Globus pallidus (tissue), 1 donor: ENCODE measurements at places on chromosomes 1 and 21.

- DNase-seq = no peak
Observed at GRCh38 chr21:32483293-32483595, 70.7 kb downstream of the EVA1C start.

GRCh38 chr1:51313961-51314777 is 16.2 kb downstream of the TTC39A start:
- DNase-seq = no peak

DNA sequence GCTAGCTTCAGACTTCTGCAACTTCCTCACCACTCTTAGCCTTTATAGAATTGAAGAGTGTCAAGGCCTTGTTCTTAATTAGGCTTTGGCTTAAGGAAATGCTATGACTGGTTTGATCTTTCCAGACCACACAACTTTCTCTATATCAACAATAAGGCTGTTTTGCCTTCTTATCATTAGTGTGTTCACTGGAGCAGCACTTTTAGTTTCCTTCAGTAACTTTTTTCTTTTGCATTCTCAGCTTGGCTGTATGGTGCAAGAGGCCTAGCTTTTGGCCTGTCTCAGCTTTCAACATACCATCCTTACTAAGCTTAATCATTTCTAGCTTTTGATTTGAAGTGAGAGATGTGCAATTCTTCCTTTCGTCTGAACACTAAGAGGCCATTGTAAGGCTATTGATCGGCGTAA is 8.6 kb downstream of the PRKACB start:
- DNase-seq = no peak

DNA sequence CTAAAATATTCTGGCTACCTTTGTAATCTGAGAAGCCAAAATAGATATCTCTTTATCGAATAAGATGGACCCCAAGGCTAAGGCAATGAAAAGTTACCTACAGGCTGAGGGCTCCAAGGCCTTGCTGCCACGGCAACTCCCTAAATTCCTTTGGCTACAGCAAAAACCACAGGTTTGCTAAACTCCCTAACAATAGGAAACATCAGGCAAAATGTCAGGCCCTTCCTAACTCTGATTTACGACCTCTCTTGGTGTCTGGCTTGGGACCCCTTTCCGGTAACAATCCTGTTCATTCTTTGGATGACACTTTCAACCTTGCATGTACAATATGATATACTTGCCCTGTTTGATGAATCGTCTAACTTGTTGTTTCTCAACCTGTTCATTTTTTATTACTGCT is 11.3 kb upstream of the OR2T8 start:
- DNase-seq = no peak

- DNase-seq = no peak
Observed at GRCh38 chr1:110285316-110285715, 53.9 kb upstream of the RBM15 start.

DNA sequence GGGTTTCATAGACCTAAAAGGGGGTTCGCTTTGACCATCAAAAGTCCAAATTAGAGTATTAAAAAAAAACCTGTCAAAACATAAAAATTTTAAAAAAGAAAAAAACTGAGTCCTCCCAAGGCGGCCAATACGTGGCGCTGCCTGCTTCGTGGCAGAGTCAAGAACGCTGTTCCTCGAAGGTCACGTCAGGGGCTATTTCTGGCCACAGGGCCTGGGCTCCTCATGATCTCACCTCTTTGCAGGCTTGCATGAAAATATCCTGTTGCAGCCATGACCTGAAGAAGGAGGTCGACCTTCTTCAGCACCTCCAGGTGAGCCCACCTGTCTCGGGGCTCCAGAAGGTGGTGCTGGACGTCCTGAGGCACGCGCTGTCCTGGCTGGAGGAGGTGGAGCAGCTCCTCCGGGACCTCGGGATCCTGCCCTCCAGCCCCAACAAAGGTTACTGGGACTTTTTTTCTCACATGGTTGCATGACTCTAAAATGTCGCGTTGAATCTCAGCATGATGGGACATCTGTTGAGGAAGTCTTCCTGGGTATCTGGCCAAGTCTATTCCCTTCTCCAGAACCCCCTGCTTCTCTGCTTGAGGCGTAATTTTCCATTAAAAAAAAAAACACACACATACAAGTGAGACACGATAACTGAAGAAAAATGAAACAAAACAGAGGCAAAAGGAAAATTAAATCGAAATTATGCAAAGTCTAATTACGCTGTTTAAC is 80.4 kb upstream of the EFHD2 start:
- DNase-seq = no peak

DNA sequence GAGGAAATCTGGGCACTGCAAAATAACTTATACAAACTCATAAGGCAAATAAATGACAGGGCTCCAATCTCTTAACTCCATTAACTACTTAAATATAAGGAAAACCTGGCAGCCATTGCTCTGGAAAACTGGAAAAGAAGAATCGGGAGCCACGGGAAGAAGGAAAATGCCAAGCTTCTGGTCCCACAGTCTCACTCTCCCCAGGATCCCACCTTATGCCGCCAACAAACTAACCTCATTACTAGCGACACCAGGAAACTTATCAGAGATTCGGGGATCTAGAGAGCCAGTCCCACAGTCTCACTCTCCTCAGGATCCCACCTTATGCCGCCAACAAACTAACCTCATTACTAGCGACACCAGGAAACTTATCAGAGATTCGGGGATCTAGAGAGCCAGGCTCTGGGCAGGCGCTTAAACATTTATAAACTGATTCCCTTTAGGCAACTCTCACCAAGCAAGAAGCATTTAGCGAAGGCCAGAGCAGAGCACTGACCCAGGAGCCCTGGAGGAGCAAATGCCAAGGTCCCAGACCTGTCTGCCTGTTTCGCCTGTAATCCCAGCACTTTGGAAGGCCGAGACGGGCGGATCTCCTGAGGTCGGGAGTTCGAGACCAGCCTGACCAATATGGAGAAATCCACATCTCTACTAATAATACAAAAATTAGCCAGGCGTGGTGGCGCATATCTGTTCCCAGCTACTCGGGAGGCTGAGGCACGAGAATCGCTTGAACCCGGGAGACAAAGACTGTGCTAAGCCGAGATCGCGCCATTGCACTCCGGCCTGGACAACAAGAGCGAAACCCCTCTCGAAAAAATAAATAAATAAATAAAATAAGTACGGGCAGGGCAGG is 720 bp downstream of the PSMB2 start:
- no peak for DNase-seq

DNA sequence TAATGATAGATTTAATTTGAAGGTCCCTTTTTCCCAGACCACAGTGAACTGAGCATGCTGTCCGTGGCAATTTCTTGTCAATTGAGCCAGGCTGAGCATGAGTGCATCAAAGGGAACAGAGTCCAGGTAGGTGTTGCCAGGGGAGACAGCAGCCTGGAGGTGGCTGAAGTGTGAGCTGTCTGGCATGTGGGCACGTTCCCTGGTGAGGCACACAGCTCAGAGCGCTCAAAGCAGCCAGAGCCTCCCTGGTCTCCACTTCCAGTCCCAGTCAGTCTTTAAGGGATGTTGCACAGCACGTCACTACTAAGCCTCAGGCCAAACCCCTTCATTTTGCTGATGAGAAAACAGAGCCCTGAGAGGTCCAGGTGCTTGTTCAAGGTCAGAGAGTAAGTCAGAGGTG is 251.4 kb downstream of the MATN1 start:
- DNase-seq = no peak

DNA sequence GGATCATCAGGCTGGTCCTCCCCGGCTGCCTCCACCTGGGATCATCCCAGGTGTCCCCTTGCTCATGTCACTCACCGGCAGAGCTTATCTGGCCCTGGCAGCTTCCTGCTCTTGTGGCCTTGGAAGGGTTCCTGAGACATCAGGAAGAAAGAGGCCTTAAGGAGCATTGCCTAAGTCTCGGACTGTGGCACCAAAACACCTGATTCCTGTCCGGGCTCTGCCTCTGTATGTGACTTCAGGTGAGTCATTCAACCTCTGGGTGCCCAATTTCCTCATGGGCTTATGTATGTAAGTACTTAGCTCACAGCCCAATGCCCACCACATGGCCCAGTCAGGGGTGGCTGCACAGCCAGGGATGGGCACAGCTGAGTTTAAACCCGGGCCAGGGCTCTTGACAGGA is 255.9 kb upstream of the VAMP3 start:
- DNase-seq = no peak

DNA sequence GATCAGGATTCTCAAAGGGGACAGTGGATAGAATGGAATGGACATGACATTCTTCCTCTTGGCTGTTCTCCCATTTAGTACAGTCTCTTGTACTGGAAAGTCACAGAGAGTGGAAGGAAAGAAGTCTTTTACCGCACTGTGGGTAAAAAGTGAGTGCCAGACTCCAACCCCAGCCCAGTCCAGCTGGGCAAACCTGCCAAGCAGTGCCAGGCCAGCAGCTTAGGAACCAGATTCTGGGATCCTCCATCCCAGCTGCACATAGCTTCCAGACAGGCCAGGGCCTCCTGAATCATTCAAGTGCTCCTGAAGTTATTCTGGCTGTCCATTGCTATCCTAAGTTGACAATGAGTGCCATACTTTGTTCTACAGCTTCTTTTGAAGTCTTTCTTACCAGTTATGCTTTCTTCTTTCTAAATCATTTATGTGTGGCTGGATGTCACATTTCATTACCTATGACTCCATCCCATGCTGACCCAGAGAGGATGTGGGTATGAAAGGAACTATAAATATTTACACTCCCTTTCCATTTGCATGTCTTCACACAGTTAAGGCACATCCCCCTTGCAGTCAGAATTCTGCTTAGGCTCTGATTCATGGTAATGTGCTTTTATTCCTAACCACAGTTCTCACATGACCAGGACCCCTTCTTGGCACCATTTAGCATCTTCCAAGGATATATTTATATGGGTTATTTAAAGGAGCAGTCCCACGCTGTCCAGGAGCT is 88.9 kb downstream of the AK5 start:
- no peak for DNase-seq

DNA sequence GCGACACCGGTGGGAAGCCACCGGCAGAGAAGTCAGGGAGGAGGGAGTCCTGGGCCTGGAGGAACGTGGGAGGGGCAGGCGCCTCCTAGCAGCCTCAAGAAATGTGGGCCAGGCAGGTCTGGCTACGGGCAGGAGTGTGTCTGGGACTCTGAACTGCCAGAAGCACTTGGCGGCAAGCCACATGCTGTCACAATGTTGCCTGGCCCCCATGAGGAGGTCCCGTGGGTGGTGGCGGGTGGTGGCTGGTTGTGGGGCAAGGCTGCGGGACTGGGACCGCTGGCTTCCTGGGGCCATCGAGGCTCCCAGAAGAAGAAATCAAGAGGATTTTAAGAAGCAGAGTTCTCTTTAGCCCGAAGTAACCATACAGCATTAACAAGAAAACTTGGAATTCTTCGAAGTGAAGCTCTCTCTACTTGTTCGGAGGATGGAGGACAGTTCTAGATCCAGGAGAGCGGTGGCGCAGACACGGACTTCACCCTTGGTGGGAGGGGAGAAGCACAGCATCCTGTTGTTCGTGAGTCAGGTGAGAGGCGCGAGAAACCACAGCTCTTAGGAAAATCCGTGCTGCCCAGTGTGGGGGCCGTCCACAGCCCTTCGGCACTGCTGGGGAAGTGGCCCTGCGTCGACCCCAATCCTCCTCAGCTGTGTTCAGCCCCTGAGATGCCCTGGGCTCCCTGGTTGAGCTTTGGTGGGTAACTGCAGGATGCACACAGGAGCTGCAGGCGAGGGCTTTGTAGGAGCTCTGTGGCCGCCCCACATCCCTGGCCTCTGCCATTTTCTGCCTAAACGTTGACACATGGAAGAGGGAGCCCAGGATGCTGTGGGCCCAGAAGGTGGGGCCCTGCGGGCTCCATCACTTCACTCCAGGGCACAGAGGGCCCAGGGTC is 12.4 kb downstream of the SKI start:
- no peak for DNase-seq

GRCh38 chr1:27682351-27682944 is 10.5 kb upstream of the IFI6 start:
- DNase-seq = peak; percentile 49

- DNase-seq = no peak
Observed at GRCh38 chr1:87030740-87031690, 116.6 kb downstream of the HS2ST1 start.

GRCh38 chr1:25522031-25522655 is 21.3 kb upstream of the LDLRAP1 start:
- DNase-seq = no peak

DNA sequence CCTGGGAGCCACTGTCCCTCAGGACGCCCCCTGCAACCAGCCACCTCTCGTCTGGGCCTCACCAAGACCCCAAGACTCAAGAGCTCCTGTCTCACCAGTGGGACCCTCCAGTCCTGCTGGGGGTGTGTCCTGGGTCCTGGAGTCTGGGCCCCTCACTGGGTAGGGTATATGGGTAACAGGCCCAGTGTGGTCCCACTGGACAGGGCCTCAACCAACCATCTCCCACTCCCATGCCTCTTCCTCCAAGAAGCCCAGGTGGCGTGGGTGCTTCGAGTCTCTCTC is 725 bp upstream of the VWA1 start:
- DNase-seq = no peak

- DNase-seq = no peak
Observed at GRCh38 chr21:23780326-23780725, 1827.0 kb downstream of the MRPL39 start.

GRCh38 chr1:245469006-245469405 is 314.2 kb downstream of the KIF26B start:
- no peak for DNase-seq

DNA sequence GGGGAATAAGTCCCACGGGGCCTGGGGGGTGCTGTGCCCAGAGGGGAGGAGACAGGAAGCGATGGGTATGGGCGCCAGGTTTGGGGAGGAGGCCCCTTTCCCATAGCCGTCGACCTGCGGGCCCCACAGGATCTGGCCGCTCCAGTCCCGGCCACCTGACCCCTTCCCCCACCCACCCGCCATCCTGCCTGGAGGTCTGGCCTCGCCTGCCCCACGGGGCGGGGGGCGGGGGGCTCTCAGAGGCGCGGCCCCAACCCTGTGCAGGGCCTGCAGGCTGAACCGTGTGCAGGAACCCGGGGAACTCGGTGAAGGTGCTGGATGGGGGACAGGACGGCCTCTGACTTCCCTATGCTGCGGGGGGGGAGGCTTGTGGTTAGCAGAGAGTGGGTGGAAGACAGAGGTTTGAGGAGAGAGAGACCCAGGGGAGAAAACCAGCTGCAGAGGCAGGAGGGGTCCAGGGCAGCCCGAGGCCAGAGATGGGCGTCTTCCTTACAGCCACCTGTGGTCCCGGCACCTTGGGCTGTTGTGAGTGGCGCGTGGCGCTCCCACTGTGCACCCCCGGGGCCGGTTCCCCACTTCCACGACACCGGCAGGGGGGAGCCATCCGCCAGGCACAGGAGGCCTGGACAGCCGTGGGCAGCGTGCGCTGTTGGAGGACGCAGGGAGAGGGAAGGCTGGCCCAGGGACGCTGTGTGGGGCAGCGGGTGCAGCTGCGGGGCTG is 2.5 kb upstream of the TNFRSF18 start:
- no peak for DNase-seq

- DNase-seq = no peak
Observed at GRCh38 chr1:6872573-6873261, 87.5 kb downstream of the CAMTA1 start.

DNA sequence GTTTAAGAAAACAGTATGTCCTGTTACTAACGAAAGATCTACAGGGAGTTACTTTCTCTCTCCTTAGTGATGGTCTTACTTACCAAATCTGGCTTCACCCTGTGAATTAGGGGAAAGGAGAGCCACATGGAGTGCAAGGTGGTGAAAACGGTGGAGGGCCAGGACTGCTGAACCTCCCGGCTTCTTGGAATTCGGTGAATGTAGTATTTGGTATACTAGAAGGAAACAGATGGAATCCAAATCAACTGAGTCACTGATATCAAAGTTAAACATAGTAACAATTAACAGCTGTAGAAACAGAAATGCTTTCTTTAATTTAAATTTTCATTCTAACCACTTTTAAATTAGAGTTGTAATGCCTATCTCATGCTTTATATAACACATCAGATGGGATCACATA is 45.7 kb downstream of the ALG14 start:
- no peak for DNase-seq

- DNase-seq = no peak
Observed at GRCh38 chr1:25780318-25781129, 19.5 kb upstream of the SELENON start.
